Fibroblast of lung (primary cell): ENCODE measurements at places on chromosomes 11 and 22. TPM values are rescaled to one million over a fixed set of nuclear protein-coding genes. Genes with fewer than 3 reads are reported as not detected.

Gene FGF3
- not detected in 2 replicates for polyA plus RNA-seq

Gene KDELR3
- 161 and 305 TPM in 2 replicates for polyA plus RNA-seq

Gene FBLN1
- polyA plus RNA-seq = 96.6 and 134 TPM in 2 replicates

Gene YAP1
- polyA plus RNA-seq = 108 and 116 TPM in 2 replicates

Gene CARNS1
- 0.02 and 0.05 TPM in 2 replicates for polyA plus RNA-seq

Gene MS4A6E
- not detected in 2 replicates for polyA plus RNA-seq

Gene CSNK1E
- 121 and 145 TPM in 2 replicates for polyA plus RNA-seq
